ENCODE measurements at places on chromosomes 4 and X.

- no peak for DNase-seq
Measured at GRCh38 chrX:136198010-136198409, 50.7 kb downstream of the FHL1 start.

DNA sequence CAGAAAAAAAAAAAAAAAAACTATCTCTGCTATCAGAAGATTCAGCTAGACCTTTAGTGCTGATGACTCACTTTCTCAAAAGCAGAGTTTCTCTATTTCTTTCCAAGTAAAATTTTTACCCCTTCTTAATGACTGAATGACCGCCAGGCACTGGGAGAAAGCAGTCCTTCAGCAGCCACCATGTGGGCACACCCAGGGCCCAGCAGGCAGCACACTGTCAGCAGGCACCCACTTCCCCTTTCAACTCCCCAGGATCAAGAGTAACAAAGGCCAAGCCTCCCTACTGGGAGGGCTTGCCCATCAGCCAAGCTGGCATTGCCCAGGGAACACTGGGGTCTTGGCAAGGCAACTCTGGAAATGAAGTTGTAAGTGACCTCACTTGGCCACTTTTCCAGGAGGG is 201.9 kb upstream of the MAMLD1 start:
- DNase-seq = no peak

DNA sequence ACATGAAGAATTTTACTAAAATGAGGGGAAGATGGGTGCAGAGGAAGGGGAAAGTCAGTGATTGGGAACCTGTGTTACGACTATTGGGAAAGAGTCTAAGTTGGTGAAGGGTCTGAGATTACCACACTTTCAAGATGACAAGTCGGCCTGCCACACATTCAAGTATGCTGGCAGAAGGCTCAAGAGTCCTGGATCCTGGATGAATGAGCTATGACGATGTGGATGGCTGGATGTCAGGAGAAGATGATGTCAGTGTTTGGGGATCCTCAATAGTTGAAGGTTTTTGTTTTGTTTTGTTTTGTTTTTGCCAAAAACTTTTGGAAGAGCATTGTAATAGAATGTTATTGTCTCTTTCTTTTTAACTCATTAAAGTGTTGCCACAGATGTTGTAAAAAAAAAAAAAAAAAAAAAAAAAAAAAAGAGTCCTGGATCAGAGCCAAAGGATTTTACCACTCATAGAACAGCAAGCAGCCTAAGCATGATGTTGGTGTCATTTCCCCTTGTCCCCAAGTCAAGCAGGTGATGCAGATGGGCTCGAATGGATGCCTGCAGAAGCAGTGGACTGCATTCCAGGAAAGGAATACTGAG is 120.6 kb downstream of the REELD1 start:
- no peak for DNase-seq

DNA sequence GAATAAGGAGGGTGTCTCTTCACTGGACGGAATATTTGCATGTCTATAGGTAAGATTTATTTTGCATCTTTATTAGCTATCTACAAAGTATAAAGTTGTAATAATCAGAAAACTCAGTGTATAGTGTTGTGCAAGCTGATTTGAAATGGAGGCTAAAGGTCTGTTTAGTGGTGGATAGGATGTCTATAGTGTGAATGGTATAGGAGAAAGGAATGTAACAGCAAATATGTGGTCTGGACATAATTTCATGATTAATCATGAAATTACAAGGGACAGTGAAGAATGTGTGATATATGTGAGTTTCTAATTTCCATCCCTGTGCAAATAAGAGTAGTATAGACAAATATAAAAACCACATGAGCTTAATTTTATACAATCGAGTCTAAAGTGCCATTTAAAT is 79.3 kb upstream of the CAMK2D start:
- DNase-seq = no peak

GRCh38 chr4:178665916-178666315 is 1223.7 kb upstream of the AGA start:
- DNase-seq = no peak

- DNase-seq = no peak
Measured at GRCh38 chr4:37927434-37927833, 32.8 kb upstream of the PTTG2 start.

DNA sequence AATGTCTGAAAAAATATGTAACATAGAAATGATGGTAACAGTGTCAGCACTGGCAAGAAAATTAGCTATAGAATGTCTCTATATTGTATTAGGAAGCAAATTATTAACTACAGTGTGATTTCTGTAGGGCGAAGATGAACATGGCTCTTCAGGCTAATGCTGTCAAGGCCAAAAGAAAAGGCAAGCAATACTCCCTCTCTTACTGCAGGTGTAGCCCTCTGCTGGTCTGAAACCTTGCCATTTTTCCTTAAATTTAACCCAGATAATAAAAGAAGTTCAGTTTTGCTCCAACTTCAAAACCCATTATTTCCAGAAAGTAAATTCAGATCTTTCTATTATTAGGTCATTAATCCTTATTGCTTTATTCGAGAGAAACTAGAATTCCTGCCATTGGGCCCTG is 215.9 kb downstream of the LRBA start:
- no peak for DNase-seq

DNA sequence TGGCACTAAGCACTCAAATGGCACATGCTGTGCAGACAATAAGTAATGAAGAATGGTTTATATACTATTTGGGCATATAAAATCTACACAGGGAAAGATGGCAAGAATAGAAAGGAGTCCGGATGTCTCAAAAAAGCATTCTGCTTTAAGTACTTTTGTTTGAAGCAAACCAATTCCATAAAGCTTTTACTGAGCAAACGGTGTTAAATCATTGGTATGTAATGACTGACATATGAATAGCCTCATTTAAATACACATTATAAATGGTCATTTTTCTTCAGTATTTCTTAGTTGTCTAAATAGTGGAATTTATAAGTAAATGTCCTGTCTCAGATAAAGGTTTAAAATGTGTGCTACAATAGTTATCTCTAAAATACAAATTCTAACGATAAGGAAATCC is 6.0 kb downstream of the FBXO8 start:
- no peak for DNase-seq

DNA sequence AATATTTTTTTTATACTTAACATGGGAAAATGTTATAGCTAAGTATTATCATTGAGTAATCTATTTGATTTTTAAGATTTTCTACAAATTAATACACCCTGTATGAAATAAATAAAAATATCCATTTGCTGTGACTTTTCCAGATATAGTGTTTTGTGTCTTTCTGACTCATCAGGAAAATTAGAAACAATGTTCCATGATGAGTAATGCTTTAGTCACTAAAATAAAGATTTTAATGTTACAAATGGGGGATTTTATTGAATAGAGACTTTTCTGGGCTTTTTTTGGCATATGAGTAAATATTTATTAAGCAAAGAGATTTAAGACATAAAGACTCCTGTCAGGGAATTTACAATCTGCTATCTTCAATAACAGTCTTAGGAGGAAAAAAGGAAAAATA is 279.2 kb upstream of the NOCT start:
- no peak for DNase-seq

DNA sequence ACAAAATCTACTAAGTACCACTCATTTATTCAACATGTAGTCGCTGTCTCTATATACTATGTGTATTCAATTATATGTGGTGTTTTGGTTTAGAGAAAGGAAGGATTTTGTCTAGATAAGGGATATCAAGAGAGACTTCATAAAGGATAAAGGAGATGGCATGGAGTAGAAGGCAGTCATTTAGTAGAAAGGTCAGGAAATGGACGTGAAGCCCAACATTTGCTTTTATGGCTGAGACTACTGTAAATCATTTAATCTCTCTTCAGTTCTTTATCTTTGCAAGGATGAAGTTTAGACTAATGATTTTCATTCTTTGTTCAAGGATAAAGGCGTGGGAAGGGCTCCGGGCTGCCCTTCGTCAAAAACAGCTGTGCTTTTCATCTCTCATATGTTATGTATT is 25.2 kb downstream of the IL2 start:
- DNase-seq = no peak

- DNase-seq = no peak
Measured at GRCh38 chr4:140343303-140343702, 30.1 kb upstream of the SCOC start.

GRCh38 chrX:75156531-75156945 is 455 bp upstream of the ABCB7 start:
- DNase-seq = no peak

GRCh38 chr4:84530871-84531270 is 31.8 kb upstream of the NKX6-1 start:
- no peak for DNase-seq

GRCh38 chr4:86831262-86832130 is 17.7 kb downstream of the SLC10A6 start:
- DNase-seq = no peak

- DNase-seq = no peak
Measured at GRCh38 chr4:63325140-63325539, 1084.1 kb downstream of the TECRL start.

GRCh38 chrX:137428766-137429591 is 136.9 kb upstream of the ZIC3 start:
- no peak for DNase-seq

DNA sequence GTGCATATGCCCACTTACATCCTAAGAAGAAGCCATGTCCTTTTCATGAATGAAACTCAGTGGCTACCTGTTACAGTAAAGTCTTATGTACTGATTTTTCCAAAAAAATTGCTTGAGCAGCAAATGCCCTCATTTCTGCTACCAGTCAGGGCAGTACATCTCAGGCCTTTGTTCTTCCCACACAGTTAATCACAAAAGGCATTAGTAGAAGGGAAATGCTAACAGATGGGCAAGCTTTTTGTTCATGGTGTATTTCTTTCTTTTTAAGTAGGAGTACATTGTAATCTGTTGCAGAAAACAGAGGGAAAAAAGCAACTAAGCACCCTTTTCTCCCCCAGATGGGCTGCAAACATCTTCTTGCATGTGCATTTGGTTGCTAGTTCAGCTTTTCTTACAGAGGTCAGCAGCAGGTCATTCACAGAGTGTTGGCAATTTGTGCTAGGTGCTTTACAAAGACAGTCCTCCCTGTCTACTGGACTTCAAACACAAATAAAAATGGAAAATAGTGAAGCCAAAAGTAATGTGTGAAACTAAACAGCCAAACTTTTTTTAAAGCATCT is 373.4 kb downstream of the PRDM5 start:
- DNase-seq = no peak

DNA sequence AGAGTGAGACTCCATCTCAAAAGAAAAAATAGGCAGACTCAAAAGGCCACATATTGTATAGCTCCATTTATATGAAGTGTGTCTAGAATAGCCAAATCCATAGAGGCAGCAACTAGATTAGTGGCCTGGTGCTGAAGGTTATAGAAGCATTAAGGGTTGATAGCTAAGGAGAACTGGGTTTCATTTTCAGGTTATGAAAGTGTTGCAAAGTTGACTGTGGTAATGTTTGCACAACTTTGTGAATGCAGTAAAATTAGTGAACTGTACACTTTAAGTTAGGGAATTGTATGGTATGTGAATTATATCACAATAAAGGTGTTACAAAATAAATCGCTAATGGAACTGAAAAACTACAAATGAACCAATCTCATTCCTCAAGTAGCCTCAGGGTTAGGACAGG is 28.3 kb downstream of the TXLNG start:
- DNase-seq = no peak

- DNase-seq = no peak
Measured at GRCh38 chrX:55452833-55453124, 852 bp downstream of the MAGEH1 start.

DNA sequence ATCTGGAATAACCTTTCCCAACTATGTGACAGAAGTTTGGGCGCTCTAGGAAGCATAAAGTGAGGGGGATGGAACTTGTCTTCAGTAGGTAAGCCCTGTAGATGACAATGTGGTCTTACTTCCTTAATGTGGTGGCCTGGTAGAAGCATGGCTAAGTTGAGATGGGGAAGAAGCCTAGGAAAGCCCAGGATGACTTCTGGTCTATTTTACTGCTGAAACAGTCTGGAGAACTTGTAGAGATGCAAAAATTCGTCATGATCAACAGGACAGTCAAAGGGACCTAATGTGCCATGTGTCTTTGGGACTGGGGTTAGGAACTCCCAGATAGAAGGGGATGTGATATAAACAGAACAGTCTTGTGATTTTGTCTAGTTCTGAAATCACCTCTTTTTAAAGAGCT is 40.8 kb downstream of the CCNG2 start:
- no peak for DNase-seq

GRCh38 chr4:127410201-127410600 is 222.6 kb upstream of the INTU start:
- DNase-seq = peak; percentile 71

DNA sequence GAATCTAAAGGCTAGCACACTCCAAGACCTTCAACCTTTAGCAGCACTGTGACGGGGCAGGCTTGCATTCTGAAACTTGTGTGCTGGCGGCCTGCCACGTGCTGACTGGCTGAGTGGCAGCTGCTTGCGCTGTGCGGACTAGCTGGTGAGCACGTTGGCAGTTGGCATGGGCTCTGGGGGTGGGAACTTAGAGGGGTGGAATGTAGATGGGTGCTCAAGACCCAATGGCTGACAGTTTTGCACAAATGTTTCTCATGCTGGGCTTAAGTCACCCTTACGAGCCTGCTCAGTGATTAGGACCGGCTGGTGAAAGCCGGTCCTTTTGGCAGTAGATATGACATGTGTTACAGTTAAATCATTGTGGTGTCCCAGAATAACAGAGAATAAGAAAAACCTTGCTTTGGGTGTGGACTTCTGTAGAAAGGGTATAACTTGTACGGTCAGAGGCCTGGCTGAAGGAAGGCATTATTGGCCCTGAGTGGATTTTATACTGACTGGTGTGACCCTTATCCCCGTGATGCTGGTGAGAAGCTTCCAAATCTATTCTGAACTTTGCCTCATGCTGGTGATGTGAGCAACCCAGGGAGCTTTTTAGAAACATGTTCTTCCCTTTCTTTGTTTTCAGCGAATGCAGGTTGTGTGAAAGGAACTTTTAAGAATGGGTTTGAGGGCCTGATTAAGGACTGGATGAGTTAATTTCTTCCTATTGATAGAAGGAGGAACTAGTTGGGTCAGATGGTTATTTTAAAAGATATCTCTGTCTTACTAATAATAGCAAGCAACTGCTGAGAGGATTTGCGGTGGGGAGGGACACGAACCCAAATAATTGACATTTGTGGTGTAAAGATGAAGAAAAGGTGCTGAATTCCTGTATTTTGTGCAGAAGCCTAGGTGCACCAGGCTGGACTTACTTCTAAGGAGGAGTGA is 107.4 kb upstream of the SLC4A4 start:
- DNase-seq = peak; percentile 92

GRCh38 chr4:925171-925570 is 6.9 kb downstream of the GAK start:
- DNase-seq = no peak

DNA sequence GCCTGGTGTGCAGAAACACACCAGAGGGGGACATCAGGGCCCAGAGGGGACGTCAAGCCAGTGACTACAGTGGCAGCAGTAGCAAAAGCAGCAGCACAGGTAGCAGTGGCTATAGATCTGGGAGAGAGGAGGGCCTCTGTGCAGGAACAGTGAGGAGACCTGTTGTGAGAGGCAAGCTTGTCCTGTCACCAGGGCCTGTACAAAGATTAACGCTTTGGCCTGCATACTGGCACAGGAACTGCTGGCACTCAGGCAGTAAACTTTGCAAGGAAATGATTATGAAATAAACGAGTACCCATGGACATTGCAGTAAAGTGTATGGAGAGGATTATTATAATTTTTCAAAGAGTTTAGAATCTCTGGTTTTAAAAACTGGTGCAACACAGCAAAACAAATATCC is 5.5 kb upstream of the PHF8 start:
- DNase-seq = no peak

- DNase-seq = no peak
Measured at GRCh38 chr4:164790249-164790648, 36.3 kb downstream of the SMIM31 start.

GRCh38 chr4:15400981-15401671 is 26.7 kb upstream of the C1QTNF7 start:
- no peak for DNase-seq

GRCh38 chrX:14697451-14697850 is 168.1 kb downstream of the GLRA2 start:
- no peak for DNase-seq

All from ascending aorta (tissue), 2 donors.